Progenitor cell of endocrine pancreas (in vitro differentiated cells): ENCODE measurements at places on chromosomes 7 and 10. TPM values are rescaled to one million over a fixed set of nuclear protein-coding genes. Genes with fewer than 3 reads are reported as not detected.
A peak's percentile ranks its signal among the peaks of the same experiment; 100 is the strongest.

- no peak overlapping the region for H3K4me3 ChIP-seq
- peaks cover 9% of the 10 kb centered on the region for H3K27me3 ChIP-seq
- no peak for DNase-seq
- H3K27ac ChIP-seq = no peak overlapping the region
- no peaks in the 10 kb centered on the region for H3K4me1 ChIP-seq
Measured at GRCh38 chr10:124222988-124223710, 129.8 kb upstream of the CHST15 start.

DNA sequence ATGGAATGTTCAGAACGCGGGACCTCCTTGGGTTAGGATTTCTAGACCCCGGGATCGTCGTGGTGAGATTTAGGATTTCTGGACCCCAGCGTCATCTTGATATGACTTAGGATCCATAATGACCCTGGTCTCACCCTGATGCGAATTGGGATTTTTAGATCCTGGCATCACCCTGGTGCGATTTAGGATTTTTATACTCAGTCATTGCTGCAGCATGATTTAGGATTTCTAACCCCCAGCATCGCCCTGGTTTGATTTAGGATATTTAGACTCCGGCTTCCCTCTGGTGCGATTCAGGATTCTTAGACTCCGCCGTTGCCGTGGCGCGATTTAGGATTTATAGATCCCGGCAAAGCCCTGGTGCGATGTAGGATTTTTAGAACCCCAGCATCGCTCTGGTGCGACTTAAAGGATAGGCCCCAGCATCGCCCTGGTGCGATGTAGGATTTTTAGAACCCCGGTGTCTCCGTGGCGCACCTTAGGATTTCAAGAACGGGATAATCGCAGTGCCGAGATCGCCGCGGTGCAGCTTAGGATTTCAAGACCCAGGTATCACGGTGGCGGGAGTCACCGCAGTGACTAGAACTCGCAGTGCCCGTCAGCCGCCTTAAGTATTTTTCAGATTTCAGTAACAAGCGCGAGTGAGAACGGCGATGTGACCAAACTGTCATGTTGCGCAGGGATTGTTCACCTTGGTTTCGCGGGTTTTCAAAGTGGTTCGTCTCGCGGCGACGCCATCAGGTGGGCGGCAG lies 814 bp downstream of the MEST start:
- H3K36me3 ChIP-seq = peaks cover 46% of the 10 kb centered on the region
- H3K4me1 ChIP-seq = peaks cover 46% of the 10 kb centered on the region
- peak overlapping the region; percentile 93 for H3K27ac ChIP-seq
- no peak for DNase-seq

DNA sequence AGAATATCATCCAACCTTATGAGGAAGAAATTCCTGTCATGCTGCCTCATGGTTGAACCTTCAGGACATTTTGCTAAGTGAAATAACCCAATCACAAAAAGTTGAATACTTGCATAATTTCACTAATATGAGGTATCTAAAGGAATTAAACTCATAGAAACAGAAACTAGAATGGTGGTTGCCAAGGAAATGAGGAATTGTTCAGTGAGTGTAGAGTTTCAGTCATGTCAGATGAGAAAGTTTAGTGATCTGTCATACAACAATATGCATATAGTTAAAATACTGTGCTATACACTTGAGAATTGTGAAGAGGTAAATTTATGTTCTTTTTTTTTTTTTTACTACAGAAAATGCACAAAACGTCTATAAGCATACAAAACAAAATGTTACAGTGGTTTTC lies 60.7 kb downstream of the R3HCC1L start:
- peaks cover 6% of the 10 kb centered on the region for H3K4me1 ChIP-seq
- no peak overlapping the region for H3K27ac ChIP-seq
- no peak for DNase-seq

GRCh38 chr7:128867842-128868623 lies 5.4 kb downstream of the ATP6V1F start:
- H3K27ac ChIP-seq = no peak overlapping the region
- peaks cover 20% of the 10 kb centered on the region for H3K36me3 ChIP-seq
- no peak for DNase-seq
- peaks cover 46% of the 10 kb centered on the region for H3K27me3 ChIP-seq
- peak overlapping the region; percentile 50 for H3K4me3 ChIP-seq

- no peaks in the 10 kb centered on the region for H3K36me3 ChIP-seq
- H3K27ac ChIP-seq = no peak overlapping the region
- H3K27me3 ChIP-seq = peaks cover 7% of the 10 kb centered on the region
- no peak for DNase-seq
Measured at GRCh38 chr10:78337016-78337415, 303.4 kb downstream of the RPS24 start.

DNA sequence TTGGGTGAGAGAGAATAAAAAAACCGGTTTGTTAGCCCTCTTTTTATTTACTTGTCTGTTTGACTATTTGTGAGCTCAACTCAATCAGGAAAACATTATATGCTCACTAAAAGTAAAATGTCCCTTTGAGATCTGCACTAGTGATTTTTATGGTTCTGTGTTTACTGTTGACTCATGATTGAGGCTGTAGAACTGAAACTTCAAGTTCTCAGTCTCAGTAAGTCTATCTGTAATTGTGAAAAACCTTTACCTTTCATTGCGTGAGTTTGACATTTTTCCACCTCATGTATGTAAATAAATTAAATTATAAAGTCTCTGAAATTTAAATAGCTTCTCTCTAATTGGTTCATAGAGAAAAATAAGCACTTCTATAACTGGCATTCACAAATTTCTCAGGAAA lies 17.0 kb upstream of the CASD1 start:
- H3K36me3 ChIP-seq = no peaks in the 10 kb centered on the region
- DNase-seq = no peak
- H3K4me3 ChIP-seq = no peak overlapping the region
- H3K27ac ChIP-seq = no peak overlapping the region
- H3K27me3 ChIP-seq = no peaks in the 10 kb centered on the region

DNA sequence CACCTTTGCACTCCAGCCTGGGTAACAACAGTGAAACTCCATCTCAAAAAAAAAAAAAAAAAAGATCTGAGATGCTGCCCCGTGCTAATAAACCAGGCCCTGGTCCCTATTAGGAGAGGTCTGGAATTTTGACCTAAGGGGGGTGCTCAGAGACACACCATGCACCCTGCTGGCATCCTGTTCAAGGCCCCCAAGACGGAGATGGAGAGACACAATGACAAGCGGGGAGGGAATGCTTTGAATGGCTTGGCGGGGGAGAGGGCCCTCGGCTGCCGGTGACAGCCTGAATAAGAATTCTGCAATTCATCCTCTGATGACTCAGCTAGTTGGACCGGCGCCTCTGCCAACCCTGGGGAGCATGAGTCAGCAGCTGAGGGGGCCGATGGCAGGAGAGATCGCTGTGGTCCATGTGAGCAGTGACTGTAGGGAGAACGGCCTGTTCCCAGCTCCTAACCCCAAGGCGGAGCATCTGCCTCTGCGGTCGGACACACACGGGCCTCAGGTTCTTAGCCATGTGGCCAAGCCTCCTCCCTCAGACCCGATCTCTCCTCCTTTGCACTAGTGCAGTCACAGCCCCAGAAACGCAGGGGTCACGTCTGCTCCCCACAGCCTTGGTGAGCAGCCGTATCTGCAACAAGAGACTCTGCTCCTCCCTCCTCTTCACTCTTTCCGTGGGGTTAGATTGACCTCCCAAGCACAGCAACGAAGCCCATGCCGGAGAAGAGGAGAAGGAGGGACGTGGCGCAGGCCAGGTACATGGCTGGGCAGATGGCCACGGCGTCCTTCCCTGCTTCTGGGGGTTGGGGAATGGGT lies 14.9 kb downstream of the TRIM56 start:
- H3K27ac ChIP-seq = no peak overlapping the region
- no peaks in the 10 kb centered on the region for H3K36me3 ChIP-seq
- H3K4me1 ChIP-seq = no peaks in the 10 kb centered on the region
- H3K27me3 ChIP-seq = peaks cover 37% of the 10 kb centered on the region
- no peak overlapping the region for H3K4me3 ChIP-seq
- no peak for DNase-seq

DNA sequence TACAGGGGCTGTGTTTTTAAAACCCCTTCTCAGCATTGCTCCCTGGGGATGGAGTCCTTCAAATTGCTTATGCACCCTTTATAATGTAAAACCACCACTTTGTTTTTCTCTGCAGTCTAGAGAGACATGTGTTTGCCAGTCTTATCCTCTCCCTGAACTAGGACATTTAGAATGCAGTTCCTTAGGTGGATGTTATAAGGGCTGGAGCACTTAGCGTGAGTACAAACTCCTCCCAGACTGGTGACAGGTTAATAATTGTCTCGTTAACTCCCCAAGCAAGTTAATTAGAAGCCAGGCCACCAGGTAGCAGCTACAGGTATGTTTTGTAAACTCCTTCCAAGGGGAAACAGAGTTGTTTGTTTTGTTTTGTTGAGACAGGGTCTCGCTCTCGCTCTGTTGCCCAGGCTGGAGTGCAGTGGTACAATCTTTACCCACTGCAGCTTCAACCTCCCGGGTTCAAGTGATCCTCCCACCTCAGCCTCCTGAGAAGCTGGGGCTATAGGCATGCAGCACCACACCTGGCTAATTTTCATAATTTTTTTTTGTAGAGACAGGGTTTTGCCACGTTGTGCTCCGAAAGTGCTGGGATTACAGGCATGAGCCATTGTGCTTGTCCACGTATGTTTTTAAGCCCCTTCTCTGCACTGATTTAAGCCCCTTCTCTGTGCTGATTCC lies 100.2 kb downstream of the FAM107B start:
- H3K36me3 ChIP-seq = no peaks in the 10 kb centered on the region
- H3K4me1 ChIP-seq = peaks cover 45% of the 10 kb centered on the region
- DNase-seq = peak; percentile 25
- peak overlapping the region; percentile 19 for H3K4me3 ChIP-seq

GRCh38 chr10:34690383-34691049 lies 124.6 kb downstream of the PARD3 start:
- no peaks in the 10 kb centered on the region for H3K27me3 ChIP-seq
- no peak for DNase-seq
- H3K4me1 ChIP-seq = peaks cover 15% of the 10 kb centered on the region
- peaks cover 23% of the 10 kb centered on the region for H3K36me3 ChIP-seq
- peak overlapping the region; percentile 72 for H3K27ac ChIP-seq

DNA sequence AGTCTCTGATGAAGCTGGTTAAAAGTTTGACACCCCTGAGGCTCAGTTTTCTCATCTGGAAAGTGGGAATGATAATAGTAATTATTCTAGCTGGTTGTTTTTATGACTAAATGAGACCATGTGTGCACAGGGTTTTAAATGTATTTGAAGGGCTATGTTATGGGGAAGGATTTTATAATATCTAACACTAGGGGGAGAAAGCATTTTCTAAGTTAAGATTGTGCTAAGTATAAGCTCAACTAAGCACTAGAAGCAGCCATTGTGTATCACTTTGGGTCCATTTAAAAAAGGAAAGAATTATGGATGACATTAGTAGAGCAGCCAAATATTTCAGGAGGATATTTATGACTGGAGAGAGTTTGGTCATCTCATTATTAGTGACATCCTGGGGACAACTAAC lies 49.5 kb upstream of the CREB5 start:
- no peak for DNase-seq
- H3K36me3 ChIP-seq = peaks cover 2% of the 10 kb centered on the region
- no peak overlapping the region for H3K4me3 ChIP-seq

- peak within 1 kb of the TSS; percentile 98 for H3K27ac ChIP-seq
- no peaks in the 10 kb centered on the region for H3K36me3 ChIP-seq
Measured at GRCh38 chr7:112206238-112206990, at the start of the genes DOCK4 and ZNF277. Gene DOCK4, minus strand, starts transcription at chr7:112206399. Its CDS starts 261 bp downstream, at chr7:112206138. Gene ZNF277, plus strand, starts transcription at chr7:112206695. Its CDS starts 22 bp downstream, at chr7:112206717.

- no peak overlapping the region for H3K27ac ChIP-seq
- H3K4me3 ChIP-seq = no peak overlapping the region
- no peak for DNase-seq
- H3K27me3 ChIP-seq = peaks cover 28% of the 10 kb centered on the region
- peaks cover 5% of the 10 kb centered on the region for H3K4me1 ChIP-seq
Measured at GRCh38 chr7:148434181-148434757, 156.3 kb upstream of the C7orf33 start.

DNA sequence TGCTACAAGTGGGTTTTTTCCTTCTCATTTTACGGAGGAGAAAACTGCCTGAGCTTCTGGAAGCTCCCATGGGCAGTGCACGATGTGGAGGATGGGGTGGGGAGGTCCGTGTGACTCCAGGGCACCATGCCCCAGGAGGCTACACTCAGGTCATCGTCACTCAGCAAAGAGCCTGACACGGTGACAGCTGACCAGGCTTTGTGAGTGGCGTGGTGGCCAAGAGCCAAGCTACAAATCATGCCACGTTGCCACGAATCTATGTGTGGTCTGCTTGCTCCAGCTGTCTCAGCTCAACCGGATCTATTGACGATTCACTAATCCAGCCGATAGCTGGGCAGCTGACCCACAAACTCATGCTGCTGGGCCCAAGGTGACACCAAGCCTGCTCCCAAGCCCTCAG lies 27.6 kb upstream of the C10orf71 start:
- H3K4me1 ChIP-seq = no peaks in the 10 kb centered on the region
- H3K36me3 ChIP-seq = no peaks in the 10 kb centered on the region
- no peak overlapping the region for H3K27ac ChIP-seq
- H3K4me3 ChIP-seq = no peak overlapping the region

- no peaks in the 10 kb centered on the region for H3K36me3 ChIP-seq
- peaks cover 36% of the 10 kb centered on the region for H3K4me1 ChIP-seq
- no peak overlapping the region for H3K4me3 ChIP-seq
- no peaks in the 10 kb centered on the region for H3K27me3 ChIP-seq
Measured at GRCh38 chr7:143413123-143413522, 4.5 kb upstream of the EPHA1 start.

- H3K4me1 ChIP-seq = peaks cover 4% of the 10 kb centered on the region
- H3K4me3 ChIP-seq = peak overlapping the region; percentile 63
- DNase-seq = no peak
- no peak overlapping the region for H3K27ac ChIP-seq
- H3K36me3 ChIP-seq = no peaks in the 10 kb centered on the region
Measured at GRCh38 chr7:31052487-31052840, 356 bp downstream of the ADCYAP1R1 start.

- no peaks in the 10 kb centered on the region for H3K27me3 ChIP-seq
- H3K27ac ChIP-seq = peak overlapping the region; percentile 95
- peak; percentile 94 for DNase-seq
- peak overlapping the region; percentile 80 for H3K4me3 ChIP-seq
- peaks cover 2% of the 10 kb centered on the region for H3K36me3 ChIP-seq
Measured at GRCh38 chr7:129825209-129825970, 127.4 kb downstream of the UBE2H start.

Gene RBP4
- total RNA-seq = 0.72 and 1.2 TPM in 2 replicates

Gene DKK1
- 2.5 and 4.7 TPM in 2 replicates for total RNA-seq

Gene STOX1
- 7.8 and 8.0 TPM in 2 replicates for total RNA-seq

Gene SVOPL
- total RNA-seq = 1.4 TPM in 2 replicates

Gene HTR5A
- total RNA-seq = not detected in 2 replicates

Gene MBL2
- total RNA-seq = not detected in 2 replicates

Gene SRRM3
- 2.5 and 3.3 TPM in 2 replicates for total RNA-seq

Gene GRID2IP
- total RNA-seq = 2.0 and 2.5 TPM in 2 replicates

Gene MYL10
- not detected in 2 replicates for total RNA-seq

Gene CLRN3
- 2.7 and 3.2 TPM in 2 replicates for total RNA-seq

Gene HOXA4
- total RNA-seq = 13.7 TPM in 2 replicates

Gene PTPRN2
- total RNA-seq = 9.4 and 11.4 TPM in 2 replicates

Gene TRUB1
- total RNA-seq = 21.2 and 25.3 TPM in 2 replicates

Gene IFIT2
- total RNA-seq = not detected in 2 replicates
